CD4-positive, alpha-beta memory T cell (primary cell): ENCODE measurements at places on chromosomes 1 and 21. TPM values are rescaled to one million over a fixed set of nuclear protein-coding genes. Genes with fewer than 3 reads are reported as not detected.

DNA sequence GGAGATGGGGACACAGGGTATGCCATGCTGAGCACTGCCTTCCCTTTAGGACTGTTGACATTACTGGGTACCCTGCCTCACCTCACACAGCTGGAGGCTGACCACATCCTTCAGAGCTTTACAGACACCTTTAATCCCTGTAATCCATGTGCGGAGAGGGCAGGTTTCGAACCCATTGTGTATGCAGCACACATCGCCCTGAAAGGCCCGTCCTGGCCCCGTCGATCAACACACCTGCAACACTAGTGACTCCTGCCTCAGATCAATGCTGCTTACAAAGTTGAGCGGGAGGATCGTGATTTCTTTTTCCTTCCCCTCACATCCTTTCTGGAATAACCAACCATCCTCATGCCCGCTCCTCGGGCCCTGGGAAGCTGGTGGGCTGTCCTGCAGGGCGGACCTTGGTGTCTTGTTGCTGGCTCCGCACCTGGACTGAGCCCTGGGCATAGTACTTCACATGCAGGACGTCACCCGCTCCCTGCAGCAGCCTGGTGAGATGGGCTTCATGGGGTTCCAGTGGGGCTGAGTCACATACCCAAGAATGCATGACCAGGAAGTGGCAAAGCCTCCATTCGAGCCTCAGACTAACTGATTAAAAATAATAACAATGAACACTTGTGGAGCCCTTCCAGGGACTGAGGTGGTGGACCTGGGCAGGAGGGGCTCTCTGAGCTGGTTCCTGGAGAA, 403.6 kb downstream of the PTPRU start:
- DNase-seq = no peak
- no peaks in the 10 kb centered on the region for H3K36me3 ChIP-seq
- H3K4me3 ChIP-seq = no peak overlapping the region
- no peaks in the 10 kb centered on the region for H3K4me1 ChIP-seq
- no peaks in the 10 kb centered on the region for H3K27me3 ChIP-seq
- no peak overlapping the region for H3K27ac ChIP-seq

GRCh38 chr1:70438529-70438928, 27.5 kb downstream of the CTH start:
- H3K27ac ChIP-seq = no peak overlapping the region
- no peaks in the 10 kb centered on the region for H3K4me1 ChIP-seq
- no peaks in the 10 kb centered on the region for H3K27me3 ChIP-seq
- H3K4me3 ChIP-seq = no peak overlapping the region
- no peak for DNase-seq

DNA sequence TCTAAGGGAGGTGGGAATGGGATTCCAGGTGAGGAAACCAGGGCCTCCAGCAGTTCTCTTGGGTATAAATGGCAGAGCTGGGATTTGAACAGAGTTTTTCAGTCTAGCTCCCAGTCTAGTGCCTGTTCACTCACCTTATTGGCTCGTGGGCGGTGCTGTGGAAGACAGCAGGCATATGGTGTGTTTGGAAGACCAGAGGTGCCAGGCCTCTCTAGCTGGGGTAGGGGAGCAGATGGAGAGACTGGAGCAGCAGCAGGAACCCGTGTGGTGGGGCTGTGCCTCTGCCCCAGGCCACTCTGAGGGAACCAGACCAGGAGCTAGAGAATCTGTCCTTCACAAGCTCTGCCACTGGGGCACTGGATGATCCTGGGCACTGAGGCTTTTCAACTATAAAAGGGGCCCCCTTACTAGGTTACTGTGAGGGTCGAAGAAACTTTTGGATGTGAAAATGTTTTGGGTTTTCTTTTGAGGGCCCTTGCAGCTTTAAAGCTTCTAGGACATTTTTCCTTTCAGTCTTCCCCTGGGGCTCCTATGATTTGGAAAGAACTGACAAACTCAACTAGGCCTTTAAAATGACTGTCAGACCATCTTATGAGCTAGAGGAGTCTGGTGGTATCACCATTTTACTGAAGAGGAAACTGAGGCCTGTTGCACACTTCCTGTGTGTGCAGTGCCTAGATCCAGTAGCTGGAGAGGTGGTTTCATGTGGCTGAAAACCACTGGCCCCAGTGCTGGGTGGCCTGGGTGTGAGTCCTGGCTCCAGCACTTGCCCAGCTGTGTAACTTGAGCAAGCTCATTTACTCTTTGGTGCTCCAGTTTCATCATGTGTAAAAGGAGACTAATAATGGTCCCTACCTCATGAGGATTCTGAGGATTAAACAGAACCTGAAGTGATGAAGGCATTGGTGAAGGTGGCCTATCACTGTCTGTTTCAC, 6.1 kb downstream of the DMRTB1 start:
- H3K36me3 ChIP-seq = no peaks in the 10 kb centered on the region
- no peaks in the 10 kb centered on the region for H3K27me3 ChIP-seq

DNA sequence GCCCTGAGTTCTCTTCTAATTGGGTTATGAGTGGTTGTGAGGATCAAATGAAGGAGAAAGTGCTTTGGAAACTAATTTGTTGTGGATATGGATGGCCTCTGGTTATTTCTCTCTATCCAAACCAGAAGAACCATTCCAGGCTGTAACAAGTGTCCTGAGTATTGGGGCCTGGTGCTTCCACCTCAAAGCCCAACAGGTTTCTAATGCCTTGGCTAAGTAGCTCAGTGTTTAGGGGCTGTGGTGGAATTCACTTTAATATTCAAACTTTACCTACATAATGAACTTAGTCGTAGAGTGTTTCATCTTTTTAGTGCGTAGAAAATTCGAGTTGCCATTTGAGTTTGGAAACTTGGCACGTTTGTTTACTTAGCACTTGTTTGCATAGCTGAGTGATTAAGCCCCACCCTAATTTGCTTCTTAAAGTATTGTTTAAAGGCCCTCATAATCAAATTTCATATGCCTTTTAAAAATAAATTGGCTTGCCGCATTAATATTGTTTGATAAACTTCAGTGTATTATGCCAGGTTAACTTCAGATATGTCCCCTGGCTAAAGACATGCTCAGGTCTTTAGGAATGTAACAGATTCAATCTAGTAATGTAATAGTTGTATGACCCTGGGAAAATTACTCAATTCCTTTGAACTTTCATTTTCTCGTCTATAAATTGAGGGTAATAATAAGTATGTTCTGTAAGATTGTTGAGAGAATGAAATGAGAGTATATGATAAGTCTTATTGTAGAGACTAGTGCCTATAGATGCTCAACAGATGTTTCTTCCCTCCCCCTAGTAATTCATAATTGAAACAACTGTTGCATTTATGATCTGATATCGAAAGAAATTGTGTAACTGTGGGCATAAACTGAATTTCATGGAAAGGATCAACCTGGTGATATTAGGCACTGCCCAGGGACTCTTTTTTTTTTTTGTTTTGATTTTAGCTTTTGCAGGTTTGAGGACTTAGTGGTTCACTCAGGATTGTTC, 1.6 kb downstream of the AGO4 start:
- H3K27me3 ChIP-seq = no peaks in the 10 kb centered on the region
- H3K4me3 ChIP-seq = peak overlapping the region; percentile 77
- peaks cover 42% of the 10 kb centered on the region for H3K4me1 ChIP-seq
- no peaks in the 10 kb centered on the region for H3K36me3 ChIP-seq
- H3K27ac ChIP-seq = peak overlapping the region; percentile 71

KRTAP7-1 gene
- total RNA-seq = not detected

BRINP3 gene
- not detected for total RNA-seq

DMBX1 gene
- total RNA-seq = not detected
